ENCODE measurements at places on chromosomes 13 and 19.

DNA sequence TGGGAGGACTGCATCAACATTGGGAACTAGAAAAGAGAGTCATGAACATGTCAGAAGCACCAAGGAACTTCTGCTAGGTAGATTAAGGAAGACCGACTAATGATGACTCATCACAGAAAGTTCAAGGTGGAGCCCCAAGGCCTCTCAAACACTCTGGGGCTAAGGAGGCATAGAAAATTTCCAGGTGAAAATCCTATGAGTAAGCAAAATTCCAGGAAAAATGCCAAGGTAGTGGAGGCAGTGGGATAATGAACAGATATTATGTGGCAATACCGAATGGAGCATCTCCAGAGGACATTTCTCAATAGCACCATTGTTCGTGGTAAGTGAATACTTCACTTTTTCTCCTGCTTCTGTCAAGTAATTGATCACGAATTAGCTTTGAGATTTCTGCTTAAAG is 336.5 kb downstream of the MZT1 start:
- H3K27me3 ChIP-seq, result peaks cover 4% of the 10 kb centered on the region
- no peaks in the 10 kb centered on the region for H3K36me3 ChIP-seq
- no peaks in the 10 kb centered on the region for H3K4me1 ChIP-seq
- no peak overlapping the region for H3K27ac ChIP-seq
- DNase-seq, result no peak

- peaks cover 8% of the 10 kb centered on the region for H3K36me3 ChIP-seq
- no peak for DNase-seq
- H3K27me3 ChIP-seq, result no peaks in the 10 kb centered on the region
Measured at GRCh38 chr13:44088411-44088810, 208.7 kb downstream of the LACC1 start.

GRCh38 chr13:31131470-31131961 is 30.2 kb downstream of the HSPH1 start:
- H3K4me3 ChIP-seq, result no peak overlapping the region
- H3K36me3 ChIP-seq, result peaks cover 22% of the 10 kb centered on the region
- peaks cover 6% of the 10 kb centered on the region for H3K4me1 ChIP-seq
- H3K27me3 ChIP-seq, result no peaks in the 10 kb centered on the region
- DNase-seq, result no peak

DNA sequence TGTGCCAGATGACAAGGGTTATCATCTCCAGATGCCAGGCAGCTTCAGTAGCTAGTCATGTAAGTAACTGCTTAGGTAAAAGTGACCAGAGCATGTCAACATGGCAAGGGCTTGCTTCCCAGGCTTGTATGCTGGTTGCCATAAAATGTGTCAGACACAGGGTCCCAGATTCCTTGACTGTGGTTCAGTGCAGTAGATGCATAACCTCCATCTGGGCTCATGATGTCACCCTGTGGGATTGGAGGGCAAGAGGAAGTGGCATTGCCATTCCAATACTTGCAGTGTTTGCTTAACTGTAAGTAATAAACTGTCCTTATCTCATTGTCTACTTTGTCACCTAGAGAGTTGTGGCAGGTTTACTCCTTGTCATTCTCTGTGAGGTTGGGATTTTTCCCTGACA is 226.8 kb downstream of the PCDH17 start:
- H3K4me3 ChIP-seq, result no peak overlapping the region
- no peak overlapping the region for H3K27ac ChIP-seq
- no peaks in the 10 kb centered on the region for H3K27me3 ChIP-seq
- H3K36me3 ChIP-seq, result no peaks in the 10 kb centered on the region
- DNase-seq, result no peak

DNA sequence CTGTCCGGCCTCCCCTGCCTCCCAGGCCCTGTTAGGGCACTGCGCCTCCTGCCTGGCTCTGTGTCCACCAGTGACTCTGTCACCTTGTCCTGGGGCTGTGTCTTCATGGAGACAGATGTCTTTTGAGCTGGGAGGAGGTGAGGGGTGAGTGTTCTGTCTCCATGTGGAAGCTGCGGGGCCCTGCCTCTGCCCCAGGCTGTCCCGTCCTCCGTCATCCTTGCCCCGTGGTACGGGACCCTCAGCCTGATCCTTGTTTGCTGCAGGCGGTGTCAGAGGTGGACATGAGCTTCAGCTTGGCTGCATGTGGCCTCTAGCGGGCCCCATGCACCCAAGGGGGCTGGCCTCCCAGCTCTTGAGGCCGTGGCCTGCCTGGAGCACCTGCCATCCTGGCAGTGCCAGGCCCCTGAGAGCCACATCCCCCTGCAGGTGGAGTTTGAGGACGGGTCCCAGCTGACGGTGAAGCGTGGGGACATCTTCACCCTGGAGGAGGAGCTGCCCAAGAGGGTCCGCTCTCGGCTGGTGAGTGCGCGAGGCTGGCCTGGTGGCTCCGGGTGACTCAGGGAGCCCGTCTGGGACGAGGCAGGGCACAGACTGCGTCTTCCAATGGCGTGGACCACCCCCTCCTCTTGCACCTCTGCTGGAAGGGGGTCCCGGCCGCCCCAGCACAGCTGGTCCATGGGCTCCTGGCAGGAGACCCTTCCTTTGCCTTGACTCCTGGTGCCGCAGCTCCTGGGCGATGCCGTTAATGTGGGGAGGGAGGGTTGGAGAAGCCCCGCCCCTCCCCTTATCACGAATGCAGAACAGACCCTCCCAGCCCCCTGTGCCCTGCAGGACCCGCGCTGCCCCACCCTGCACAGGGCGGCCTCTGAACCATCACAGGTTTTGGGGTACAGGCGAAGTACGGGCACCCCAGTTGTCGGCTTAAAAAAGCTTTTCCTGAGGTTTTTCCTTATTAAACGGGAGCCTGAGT is 181.3 kb downstream of the KDM4B start:
- peaks cover 20% of the 10 kb centered on the region for H3K36me3 ChIP-seq
- H3K27me3 ChIP-seq, result peaks cover 6% of the 10 kb centered on the region
- DNase-seq, result no peak
- H3K4me1 ChIP-seq, result peaks cover 13% of the 10 kb centered on the region
- H3K4me3 ChIP-seq, result no peak overlapping the region

All from nephron progenitor cell (in vitro differentiated cells).